ENCODE measurements at places on chromosomes 2 and 18.

DNA sequence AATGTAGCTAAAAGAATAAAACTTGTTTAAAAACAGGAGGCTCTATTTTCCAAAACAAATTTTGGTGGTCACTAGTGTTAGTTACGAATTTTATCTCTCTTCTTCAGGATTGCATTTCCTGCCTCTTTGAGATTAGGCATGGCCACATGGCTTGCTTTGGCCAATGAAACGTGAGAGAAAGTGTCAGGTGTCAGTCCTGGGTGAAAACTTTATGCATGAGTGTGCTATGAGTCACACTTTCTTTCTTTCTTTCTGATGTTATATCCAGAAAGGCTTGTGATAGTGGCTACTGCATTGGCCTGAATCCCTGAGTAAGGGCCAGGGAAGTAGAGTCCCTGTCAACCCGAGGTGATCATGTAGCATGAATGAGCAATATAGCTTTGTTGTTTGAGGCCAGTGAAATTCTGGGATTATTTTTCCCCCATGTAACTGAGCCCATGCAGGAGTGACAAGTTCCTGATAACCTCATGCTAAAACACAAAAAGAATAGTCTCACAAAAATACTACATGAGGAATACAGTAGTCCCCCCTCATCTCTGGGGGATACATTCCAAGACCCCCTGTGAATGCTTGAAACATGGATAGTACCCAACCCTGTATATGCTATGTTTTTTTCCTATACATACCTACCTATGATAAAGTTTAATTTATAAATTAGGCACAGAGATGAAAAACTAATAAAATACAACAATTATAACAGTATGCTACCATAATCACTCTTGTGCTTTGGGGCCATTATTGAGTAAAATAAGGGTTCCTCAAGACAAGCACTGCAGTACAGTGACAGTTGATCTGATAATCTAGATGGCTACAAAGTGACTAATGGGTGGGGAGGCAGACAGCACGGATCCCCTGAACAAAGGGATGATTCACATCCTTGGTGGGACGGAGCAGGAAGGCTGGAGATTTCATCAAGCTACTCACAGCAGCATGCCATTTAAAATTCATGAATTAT is 109.5 kb downstream of the CDC42EP3 start:
- DNase-seq, result no peak

DNA sequence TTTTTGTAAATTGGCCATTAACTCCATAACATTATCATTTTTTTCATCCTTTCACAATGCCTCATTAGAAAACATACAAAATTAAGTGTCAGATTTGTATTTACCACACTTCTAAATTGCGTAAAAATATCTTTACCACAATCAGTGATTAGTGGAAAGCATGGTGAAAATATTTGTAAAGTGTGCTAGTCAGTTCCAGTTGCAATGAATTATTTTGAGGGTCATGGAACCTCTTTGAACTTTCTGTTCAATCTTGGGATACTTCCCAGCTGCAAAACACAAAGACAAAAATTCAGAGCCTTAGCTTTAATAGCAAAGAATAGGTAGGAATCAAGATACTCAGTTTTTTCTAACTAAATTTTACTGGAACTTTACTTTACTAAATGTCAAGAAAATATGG is 4.0 kb upstream of the COL3A1 start:
- no peak for DNase-seq

GRCh38 chr2:100125626-100126025 is 16.8 kb downstream of the AFF3 start:
- DNase-seq, result no peak

DNA sequence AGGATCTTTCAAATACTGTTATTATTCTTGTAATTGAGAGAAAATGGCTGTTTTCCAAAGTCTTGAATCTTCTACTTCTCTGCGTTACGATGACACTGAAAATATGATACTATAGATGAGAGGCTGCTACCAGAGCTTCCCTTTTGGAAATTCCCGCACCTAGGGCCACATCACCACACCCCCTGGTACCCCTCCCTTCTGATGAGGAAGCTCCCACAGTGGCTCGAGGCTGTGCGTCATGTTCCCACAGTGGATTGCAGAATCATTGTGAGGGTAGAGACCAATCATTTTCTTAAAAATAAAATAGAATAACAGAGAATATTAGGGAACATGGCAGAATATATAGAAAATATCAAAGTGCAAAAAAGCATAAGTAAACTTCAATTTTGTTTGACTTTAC is 268.9 kb upstream of the SMIM21 start:
- DNase-seq, result no peak

GRCh38 chr2:129483366-129483765 is 496.1 kb upstream of the RAB6C start:
- DNase-seq, result no peak

DNA sequence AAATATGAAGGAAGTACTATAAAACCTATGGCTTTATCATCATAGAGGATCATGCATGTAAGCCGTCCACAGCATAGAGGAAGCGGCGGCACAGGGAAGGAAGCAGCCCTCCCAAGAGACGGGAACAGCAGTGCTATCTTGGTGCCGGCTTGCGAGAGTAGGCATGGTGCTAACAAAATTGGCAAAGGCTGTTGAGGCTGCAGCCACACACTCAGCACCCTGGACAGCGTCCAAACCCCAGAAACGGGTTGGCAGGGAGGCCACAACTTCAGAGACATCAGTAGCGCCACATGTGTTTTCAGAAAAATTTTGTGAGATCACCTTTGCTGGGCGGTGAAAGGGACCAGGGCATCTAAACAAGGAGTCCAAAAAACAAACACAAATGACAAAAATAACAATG is 37.7 kb downstream of the NETO1 start:
- no peak for DNase-seq

DNA sequence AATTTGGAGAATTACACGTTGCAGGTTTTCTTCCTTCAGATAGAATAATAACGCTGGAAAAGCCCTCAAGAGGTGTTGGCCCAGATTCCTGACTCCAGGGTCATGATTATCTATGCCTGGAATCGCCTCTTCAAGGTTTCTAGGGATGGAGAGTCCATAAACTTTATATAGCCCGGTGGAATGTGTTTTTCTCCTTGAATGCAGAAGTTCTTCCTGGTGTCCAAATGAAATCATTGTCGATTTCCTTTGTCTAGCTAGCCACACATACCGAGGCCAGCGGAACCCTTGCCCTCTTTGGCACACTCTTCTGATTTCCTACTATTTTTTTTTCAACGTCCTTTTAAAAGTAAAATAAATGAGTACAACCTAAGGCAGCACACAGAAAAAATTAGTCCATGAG is 117.8 kb downstream of the PID1 start:
- no peak for DNase-seq

GRCh38 chr2:224310943-224311625 is 90.8 kb downstream of the FAM124B start:
- no peak for DNase-seq

GRCh38 chr2:223418604-223419199 is 183.5 kb downstream of the SCG2 start:
- DNase-seq, result no peak

DNA sequence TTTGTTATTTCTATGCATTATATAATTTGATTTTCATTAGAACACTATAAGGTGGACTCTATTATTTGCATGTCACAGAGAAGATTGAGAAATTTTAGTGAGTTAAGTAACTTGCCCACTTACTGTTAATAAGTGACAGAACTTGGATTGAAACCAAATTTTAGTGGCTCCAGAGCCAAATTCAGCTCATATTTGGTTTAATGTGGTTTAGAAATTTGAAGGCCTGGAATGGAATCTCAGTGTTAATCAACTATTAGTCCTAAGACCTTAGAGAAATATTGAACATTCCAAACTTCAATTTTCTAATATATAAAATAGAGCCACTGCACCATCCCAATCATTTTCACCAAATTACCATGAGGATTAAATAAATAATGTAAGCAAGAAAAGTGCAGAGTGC is 281.6 kb downstream of the ZNF385B start:
- DNase-seq, result no peak

GRCh38 chr2:207067473-207067872 is 98.3 kb downstream of the KLF7 start:
- no peak for DNase-seq

DNA sequence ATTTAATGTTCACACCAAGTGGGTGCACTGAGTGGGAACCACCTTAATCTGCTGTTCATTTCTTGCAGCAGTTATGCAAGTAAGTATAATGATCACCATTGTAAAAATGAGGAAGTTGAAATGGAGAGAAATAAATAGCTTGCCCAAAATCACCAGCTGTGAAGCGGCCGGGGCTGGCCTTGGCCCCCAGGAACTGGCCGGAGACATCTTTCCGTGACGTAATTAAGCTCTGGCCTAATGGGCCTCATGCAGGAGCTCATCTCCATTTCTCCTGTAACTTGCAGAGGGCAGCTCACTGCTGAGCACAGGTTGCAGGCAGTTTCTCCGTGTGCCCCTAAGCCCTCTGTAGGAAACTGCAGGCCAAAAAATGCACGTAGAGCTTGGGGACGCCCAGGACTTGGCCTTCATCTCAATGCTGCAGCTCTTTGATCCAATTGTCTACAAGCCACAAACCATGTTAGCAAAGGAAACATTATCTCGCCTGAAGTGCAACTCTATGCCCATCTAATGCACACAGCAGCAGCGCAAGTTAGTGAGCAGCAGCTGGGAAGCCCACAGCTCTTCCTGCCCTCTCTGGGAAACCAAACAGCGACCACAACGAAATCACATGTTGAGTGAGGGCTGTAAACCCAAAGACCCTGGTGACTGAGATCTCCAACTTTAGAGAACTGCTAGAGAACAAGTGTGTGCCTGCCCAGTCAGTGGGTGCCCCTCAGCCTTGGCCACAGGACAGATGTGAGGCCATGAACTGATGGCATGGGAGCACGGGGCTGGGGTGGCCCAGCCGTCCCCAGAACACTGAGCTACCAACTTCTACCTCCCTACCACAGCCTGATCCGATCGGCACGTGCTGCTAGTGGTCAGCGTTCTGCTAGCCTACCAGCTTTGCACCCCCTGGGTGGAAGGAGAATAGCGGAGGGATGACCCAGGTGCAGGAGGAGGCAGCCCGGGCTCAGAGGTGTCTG is 28.8 kb downstream of the APCDD1 start:
- DNase-seq, result no peak

DNA sequence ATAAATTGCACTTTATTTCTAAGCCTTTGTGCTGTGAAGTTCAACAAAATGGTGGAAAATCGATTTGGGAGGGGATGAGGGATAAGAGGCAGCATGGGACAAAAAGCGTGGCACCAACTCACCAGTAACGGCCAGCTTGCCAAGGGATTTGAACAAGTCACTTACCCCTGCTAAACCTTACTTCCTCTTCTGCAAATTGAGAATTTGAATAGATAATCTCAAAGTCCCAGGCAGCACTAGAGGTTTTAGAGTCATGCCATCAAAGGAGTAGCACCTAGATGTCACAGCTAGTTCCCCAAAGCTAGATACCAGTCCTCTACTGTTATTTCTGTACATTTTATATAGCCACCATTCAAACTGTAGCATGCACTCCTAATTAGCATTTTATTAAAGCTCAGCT is 83.7 kb upstream of the VRK2 start:
- no peak for DNase-seq

GRCh38 chr18:36265015-36265414 is 32.5 kb upstream of the FHOD3 start:
- no peak for DNase-seq

GRCh38 chr2:234910186-234910679 is 41.6 kb upstream of the SH3BP4 start:
- no peak for DNase-seq

DNA sequence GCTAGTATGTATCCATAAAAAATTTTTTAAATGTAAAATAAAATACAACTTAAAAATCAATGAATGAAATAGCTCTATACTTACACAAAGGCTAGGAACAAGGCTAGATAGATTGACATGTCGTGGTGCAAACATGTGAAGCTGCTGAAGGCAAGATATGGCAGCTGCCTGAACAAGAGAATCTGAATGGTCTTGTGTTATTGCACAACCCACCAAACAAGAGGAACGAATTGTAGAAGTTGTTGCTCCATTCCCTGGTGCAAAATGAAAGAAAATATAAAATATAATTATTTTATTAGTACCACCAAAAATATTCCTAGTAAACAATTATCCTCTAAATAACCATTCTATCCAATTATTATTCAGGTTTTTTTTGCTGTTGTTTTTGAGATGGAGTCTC is 46.4 kb downstream of the HEATR5B start:
- DNase-seq, result no peak

- no peak for DNase-seq
Observed at GRCh38 chr2:100581277-100581612, 18.5 kb downstream of the PDCL3 start.

GRCh38 chr2:871175-871727 is 79.4 kb upstream of the SNTG2 start:
- DNase-seq, result no peak

GRCh38 chr2:169038338-169038757 is 7.2 kb upstream of the ABCB11 start:
- DNase-seq, result no peak

DNA sequence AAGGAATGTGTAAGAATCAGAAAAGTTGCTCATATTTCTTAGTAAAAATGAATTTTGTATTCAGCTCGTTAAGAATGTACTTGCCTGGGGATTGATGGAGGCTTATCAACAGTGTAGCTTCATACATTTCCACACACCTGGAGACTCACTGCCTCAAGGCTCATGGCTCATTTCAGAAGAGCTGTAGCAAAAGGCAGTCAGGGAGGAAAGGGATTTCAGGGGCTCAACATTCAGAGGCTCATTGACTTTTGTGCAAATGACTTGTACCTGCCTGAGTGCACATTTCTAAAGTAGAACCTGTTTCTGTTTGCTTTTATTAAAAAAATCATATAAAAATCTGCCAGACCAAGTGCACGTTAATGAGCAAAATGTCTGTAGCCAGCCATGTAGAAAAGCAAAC is 304.4 kb downstream of the KCNS3 start:
- no peak for DNase-seq

GRCh38 chr2:98479959-98480524 is 35.4 kb downstream of the INPP4A start:
- peak; percentile 68 for DNase-seq

DNA sequence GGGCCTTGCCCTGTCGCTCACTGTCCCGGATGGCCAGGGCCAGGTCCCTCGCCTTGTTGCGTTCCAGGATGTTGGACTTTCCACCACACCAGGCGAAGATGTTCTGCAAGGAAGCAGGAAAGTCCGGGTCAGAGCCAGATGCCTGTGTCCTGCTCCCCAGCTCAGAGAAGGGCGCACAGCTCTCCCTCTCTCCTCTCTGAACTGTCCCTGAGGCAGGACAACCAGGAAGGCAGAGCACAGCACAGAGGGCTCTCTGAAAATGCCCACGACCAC is 11.0 kb downstream of the CAPG start:
- DNase-seq, result no peak

DNA sequence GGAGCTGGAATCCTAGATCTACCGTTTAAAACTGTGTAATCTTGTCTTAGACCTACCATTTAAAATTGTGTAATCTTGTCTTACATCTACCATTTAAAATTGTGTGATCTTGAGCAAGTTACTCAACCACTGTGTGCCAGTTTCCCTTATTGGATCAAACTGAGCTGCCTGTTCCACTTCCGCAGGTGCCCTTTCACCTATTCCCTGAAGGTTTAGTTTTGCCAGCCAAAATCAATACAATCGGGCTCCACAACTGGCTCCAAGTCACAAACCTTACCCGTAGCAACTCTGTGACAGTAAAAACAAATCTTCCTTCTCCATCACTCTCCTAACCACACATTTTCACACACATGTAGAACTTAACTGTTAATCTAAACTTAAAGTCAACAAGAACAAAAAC is 20.1 kb downstream of the DOCK10 start:
- no peak for DNase-seq

GRCh38 chr18:50027996-50028395 is 167.0 kb downstream of the MYO5B start:
- DNase-seq, result no peak
